ENCODE measurements at places on chromosomes 5 and 9. TPM values are rescaled to one million over a fixed set of nuclear protein-coding genes. Genes with fewer than 3 reads are reported as not detected.

DNA sequence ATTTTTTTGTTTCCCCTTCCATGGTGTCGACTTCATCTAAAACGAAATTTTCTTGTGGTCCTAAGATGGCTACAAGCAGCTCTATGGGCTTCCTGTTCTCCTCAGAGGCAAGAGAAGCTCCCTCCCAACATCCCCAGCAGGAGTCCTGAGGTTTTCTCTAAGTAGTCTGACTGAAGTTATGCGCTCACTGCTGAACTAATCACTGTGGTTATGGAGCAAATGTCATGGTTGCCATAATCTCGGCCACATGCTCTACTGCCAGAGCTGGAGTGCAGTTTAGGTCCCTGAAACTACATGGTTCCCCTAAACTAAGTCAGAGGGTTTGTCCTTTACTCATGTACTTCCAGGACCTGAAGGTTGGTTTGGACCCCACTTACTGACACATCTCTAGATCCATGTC lies 68.0 kb upstream of the MAMDC2 start:
- no peaks in the 10 kb centered on the region for H3K27me3 ChIP-seq
- no peaks in the 10 kb centered on the region for H3K4me1 ChIP-seq
- DNase-seq = no peak
- H3K4me3 ChIP-seq = no peak overlapping the region

DNA sequence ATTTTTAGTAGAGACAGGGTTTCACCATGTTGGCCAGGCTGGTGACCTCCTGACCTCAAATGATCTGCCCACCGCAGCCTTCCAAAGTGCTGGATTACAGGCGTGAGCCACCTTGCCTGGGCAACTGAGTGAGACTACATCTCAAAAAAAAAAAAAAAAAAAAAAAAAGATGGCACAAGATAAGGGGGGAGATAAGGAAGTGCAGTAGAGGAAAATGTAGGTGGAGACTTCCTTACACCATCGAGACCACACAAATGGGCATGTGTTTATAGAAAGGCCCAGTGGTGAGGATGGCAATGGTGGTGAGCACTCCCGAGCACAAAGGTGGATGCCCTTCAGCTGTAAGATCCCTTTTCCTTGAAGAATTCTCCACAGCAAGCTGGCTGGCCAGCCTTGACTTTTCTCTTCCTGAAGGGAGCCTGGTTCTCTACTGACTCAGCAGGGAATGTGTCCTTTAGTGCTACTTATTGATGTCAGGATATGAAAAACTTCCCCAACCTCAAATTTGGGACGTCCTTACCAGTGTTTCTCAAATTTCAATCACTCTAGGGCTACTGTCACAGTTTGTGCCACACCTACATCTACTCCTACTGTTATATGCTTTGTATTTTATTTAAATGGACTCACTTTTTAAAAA lies 28.2 kb downstream of the ERGIC1 start:
- no peak for DNase-seq
- H3K36me3 ChIP-seq = no peaks in the 10 kb centered on the region
- H3K27ac ChIP-seq = peak overlapping the region; percentile 90
- no peaks in the 10 kb centered on the region for H3K27me3 ChIP-seq

GRCh38 chr5:8945972-8946371 lies 599.9 kb downstream of the SEMA5A start:
- no peak overlapping the region for H3K4me3 ChIP-seq
- H3K36me3 ChIP-seq = no peaks in the 10 kb centered on the region
- no peaks in the 10 kb centered on the region for H3K4me1 ChIP-seq
- no peak for DNase-seq
- no peaks in the 10 kb centered on the region for H3K27me3 ChIP-seq

GRCh38 chr9:5529683-5530221 lies 19.4 kb downstream of the PDCD1LG2 start:
- DNase-seq = no peak
- H3K27ac ChIP-seq = no peak overlapping the region
- no peak overlapping the region for H3K4me3 ChIP-seq
- H3K27me3 ChIP-seq = no peaks in the 10 kb centered on the region

- no peaks in the 10 kb centered on the region for H3K27me3 ChIP-seq
- H3K4me1 ChIP-seq = no peaks in the 10 kb centered on the region
- no peaks in the 10 kb centered on the region for H3K36me3 ChIP-seq
- H3K4me3 ChIP-seq = no peak overlapping the region
- DNase-seq = no peak
Observed at GRCh38 chr5:72658761-72659540, 151.7 kb upstream of the ZNF366 start.

GRCh38 chr9:134984372-134985265 lies 66.9 kb upstream of the FCN1 start:
- no peak overlapping the region for H3K4me3 ChIP-seq
- H3K36me3 ChIP-seq = no peaks in the 10 kb centered on the region
- no peak overlapping the region for H3K27ac ChIP-seq
- H3K4me1 ChIP-seq = peaks cover 8% of the 10 kb centered on the region
- peaks cover 18% of the 10 kb centered on the region for H3K27me3 ChIP-seq
- DNase-seq = peak; percentile 53

GRCh38 chr9:116212986-116213692 lies 59.5 kb downstream of the PAPPA start:
- DNase-seq = no peak
- H3K36me3 ChIP-seq = no peaks in the 10 kb centered on the region
- no peak overlapping the region for H3K27ac ChIP-seq

DNA sequence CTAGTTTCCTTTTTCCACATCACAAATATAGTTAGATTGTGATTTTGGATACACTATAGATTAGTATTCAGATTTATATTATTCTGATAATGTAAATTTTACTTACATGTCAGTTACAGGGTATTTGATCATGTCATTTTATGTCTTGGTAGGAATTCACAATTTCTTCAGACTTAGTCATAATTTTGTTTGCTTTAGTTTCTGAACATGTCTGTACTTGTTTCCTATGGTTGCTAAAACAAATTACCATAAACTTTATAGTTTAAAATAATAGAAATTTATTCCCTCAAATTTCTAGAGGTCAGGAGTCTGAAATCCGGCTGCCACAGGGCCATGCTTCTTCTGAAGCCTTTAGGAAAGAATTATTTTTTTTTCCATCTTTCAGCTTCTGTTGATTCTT lies 1817.2 kb upstream of the CDH9 start:
- DNase-seq = no peak
- H3K27me3 ChIP-seq = no peaks in the 10 kb centered on the region
- no peaks in the 10 kb centered on the region for H3K36me3 ChIP-seq
- no peak overlapping the region for H3K4me3 ChIP-seq

DNA sequence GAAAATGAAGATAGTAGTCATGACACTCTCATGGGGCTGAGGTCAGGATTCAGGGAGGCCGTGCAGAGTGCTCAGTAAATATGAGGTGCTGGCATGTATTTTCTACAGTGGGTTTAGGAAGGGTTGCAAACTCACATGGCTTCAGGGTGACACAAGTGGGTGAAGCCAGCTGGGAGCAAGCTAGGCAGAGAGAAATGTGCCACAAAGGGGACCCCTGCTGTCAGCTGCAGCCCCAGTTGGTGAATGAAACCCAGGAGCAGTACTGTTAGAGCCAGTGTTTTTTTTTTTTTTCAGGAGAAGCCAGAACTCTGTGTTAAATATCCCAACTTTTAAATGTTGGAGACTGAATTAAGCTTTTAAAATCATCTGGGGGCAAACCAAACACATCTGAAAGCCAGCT lies 75.3 kb downstream of the INSYN2B start:
- H3K36me3 ChIP-seq = peaks cover 25% of the 10 kb centered on the region
- H3K27ac ChIP-seq = no peak overlapping the region
- no peaks in the 10 kb centered on the region for H3K4me1 ChIP-seq
- no peaks in the 10 kb centered on the region for H3K27me3 ChIP-seq

- H3K4me3 ChIP-seq = no peak overlapping the region
- H3K27me3 ChIP-seq = no peaks in the 10 kb centered on the region
- no peaks in the 10 kb centered on the region for H3K36me3 ChIP-seq
- DNase-seq = no peak
- H3K27ac ChIP-seq = no peak overlapping the region
Observed at GRCh38 chr5:66967826-66968262, 228.8 kb downstream of the CD180 start.

GRCh38 chr5:163502521-163502920 lies 2.9 kb upstream of the MAT2B start:
- no peaks in the 10 kb centered on the region for H3K36me3 ChIP-seq
- H3K4me1 ChIP-seq = peaks cover 26% of the 10 kb centered on the region
- peak overlapping the region; percentile 99 for H3K27ac ChIP-seq
- H3K27me3 ChIP-seq = no peaks in the 10 kb centered on the region

DNA sequence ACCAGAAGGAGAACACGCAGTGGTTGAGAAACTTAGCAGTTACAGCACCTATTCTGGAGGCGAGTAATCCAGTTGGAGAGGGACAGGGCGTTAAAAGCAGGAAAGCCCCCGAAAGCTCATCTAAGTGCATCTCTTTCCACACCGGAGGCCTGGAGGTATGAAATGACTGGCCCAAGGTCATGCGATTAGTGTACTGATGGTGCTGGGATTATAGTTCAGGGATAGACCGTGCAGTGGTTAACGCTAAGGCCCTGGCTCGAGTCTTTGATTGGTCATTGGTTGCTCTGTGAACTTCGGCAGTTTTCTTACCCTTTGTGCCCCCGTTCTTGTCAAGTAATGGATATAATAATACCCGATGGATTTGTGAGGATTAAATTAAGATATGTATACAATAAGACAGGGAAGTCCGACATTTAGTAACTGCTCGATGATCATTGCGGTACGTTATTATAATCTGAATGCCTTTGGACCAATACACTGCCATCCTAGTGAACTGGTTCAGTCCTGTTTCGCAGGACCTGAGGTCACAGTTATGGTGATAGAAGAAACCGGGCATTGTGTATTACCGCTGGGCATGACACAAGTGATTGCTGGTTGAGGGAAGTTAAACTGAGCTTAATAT lies 960 bp downstream of the CANX start:
- H3K4me3 ChIP-seq = peak overlapping the region; percentile 68
- no peaks in the 10 kb centered on the region for H3K27me3 ChIP-seq
- DNase-seq = no peak
- peaks cover 13% of the 10 kb centered on the region for H3K36me3 ChIP-seq

- no peaks in the 10 kb centered on the region for H3K4me1 ChIP-seq
- H3K4me3 ChIP-seq = no peak overlapping the region
- H3K36me3 ChIP-seq = no peaks in the 10 kb centered on the region
- no peaks in the 10 kb centered on the region for H3K27me3 ChIP-seq
Observed at GRCh38 chr5:111680737-111681413, 76.1 kb downstream of the NREP start.

DNA sequence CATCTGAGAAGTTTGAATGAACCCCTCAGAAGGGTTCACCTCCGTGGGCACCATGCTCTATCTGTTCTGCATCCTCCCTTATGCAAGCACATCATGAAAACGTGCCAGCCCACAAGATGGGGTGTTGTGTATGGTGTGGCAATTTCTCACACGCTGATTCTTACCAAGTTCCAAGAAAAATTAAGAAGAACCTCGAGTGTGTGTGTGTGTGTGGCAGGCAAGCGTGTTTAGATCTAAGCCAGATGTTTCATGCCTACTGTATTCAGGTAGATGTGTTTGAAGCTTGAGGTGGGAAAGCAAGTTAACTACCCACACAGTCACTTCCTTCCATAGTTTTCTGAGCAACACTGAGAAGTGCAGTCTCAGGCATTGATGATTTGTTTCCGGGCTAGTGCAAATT lies 77.7 kb upstream of the GNA14 start:
- no peak overlapping the region for H3K4me3 ChIP-seq
- H3K27me3 ChIP-seq = no peaks in the 10 kb centered on the region
- no peaks in the 10 kb centered on the region for H3K4me1 ChIP-seq
- peaks cover 44% of the 10 kb centered on the region for H3K36me3 ChIP-seq

DNA sequence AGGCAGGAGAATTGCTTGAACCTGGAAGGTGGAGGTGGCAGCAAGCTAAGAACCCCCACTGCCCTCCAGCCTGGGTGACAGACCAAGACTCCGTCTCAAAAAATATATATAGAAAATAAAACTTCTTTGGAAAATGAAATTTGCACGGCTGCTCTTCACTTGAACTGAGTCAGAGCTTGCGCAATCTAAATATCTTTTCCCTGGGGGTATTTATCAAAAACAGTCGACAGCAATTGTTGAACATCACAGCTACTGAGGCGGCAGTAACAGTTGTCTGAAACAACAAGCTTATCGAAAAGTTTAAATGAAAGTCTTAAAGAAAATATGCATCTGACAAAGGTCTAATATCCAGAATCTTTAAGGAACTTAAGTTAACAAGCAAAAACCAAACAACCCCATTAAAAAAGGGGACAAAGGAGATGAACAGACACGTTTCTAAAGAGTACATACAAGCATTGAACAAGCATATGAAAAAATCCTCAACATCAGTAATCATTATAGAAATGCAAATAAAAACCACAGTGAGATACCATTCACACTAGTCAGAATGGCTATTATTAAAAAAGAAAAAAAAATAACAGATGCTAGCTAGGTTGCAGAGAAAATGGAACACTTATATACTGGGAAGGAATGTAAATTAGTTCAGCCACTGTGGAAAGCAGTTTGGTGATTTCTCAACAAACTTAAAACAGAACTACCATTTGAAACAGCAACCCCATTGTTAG lies 153.6 kb upstream of the CDH9 start:
- H3K27ac ChIP-seq = no peak overlapping the region
- H3K4me1 ChIP-seq = no peaks in the 10 kb centered on the region
- H3K4me3 ChIP-seq = no peak overlapping the region
- H3K36me3 ChIP-seq = no peaks in the 10 kb centered on the region
- H3K27me3 ChIP-seq = no peaks in the 10 kb centered on the region

- no peaks in the 10 kb centered on the region for H3K27me3 ChIP-seq
- no peak for DNase-seq
- H3K4me3 ChIP-seq = no peak overlapping the region
- peaks cover 12% of the 10 kb centered on the region for H3K4me1 ChIP-seq
- H3K27ac ChIP-seq = no peak overlapping the region
- peaks cover 66% of the 10 kb centered on the region for H3K36me3 ChIP-seq
Observed at GRCh38 chr5:157324237-157324636, 58.3 kb downstream of the CYFIP2 start.

- DNase-seq = no peak
- no peaks in the 10 kb centered on the region for H3K36me3 ChIP-seq
- H3K4me1 ChIP-seq = no peaks in the 10 kb centered on the region
Observed at GRCh38 chr9:69273161-69273560, 51.9 kb upstream of the ENTREP1 start.

PRR16 gene
- total RNA-seq = 4.5 TPM

HSPA4 gene
- total RNA-seq = 54.6 TPM

ABCA2 gene
- total RNA-seq = 53.2 TPM

NUTM2G gene
- not detected for total RNA-seq

SPINK13 gene
- not detected for total RNA-seq

MIER3 gene
- 12.8 TPM for total RNA-seq

TMC1 gene
- not detected for total RNA-seq
